Frontal cortex (tissue), 4 donors: ENCODE measurements at places on chromosomes 1 and 21.
A peak's percentile ranks its signal among the peaks of the same experiment; 100 is the strongest.

DNA sequence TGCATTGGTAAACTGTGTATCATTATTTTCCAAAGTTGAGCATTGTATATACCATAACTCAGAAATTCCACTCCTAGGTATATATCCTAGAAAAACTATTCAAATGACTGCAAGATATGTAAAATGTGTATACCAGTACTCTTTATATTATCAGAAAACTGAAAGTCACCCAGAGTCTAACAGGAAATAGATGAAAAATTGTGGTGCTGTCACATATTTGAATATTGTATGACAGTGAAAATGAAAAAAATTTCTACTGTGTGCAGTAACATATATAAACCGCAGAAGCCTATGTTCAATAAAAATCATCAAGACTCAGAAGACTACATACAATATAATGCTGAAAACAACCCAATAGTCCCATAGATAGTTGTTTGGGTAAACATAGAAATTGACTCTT lies 74.4 kb upstream of the LYPLAL1 start:
- no peak for DNase-seq

DNA sequence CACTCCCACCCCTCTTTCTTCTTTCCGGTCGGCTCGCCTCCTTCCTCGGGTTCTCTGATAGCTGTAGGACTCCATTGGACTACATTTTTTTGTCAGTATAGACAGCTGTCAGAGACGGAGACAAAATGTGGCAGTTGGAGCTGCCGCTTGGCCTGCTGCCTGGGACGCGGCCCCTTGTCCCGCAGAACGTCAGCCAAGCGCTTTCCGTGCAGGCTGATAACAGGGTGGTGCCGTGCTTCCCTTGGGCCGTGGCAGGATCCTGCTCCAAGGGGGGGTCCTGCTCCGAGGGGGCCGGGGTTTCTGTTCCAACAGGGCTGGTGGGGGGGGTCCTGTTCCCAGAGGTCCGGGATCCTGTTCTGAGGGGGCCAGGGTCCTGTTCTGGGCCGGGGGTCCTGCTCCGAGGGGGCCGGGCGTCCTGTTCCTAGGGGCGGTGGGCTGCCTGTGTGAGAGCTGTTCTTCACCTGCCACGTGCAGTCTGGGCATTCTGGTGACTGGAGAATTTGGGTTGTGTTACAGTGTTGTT lies 4.9 kb downstream of the SKI start:
- DNase-seq, result no peak

DNA sequence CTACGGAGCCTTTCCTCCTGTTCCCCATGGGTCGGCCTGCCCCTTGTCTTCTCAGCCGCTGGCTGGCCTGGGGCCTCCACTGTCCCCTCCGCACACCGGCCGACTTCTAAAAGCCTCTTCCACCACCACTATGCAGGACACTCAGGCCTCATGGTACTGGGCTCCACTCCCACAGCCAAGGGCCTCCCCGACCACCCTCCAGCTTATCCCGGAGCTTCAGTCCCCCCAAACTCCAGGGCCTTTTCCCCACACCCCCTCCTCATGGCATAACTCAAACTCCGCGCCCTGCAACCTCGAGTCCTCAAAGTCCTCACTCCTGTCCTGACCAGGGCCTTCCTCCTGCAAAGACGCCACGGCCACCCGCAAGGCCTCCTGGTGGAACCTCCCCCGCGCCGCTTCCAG lies 2.0 kb downstream of the LRRC41 start:
- DNase-seq, result no peak

GRCh38 chr1:183882335-183883167 lies 77.6 kb downstream of the RGL1 start:
- DNase-seq, result no peak

DNA sequence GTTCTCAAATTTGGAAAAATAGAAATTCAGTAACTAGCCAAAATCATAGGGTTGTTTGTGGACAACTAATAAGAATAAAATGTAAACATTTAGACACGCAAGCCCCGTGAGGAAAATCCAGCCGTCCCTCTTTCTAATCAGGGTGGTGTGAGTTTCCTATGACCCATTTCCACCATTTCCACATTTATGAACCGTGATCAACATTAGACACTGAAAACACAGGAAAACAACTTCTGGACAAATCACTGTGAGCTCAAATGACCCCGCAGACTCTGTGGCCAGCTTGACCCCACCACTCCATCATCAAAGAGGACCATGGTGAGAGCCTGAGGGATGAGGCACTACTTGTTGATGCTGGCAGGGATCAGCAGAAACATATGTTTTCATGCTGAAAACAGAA lies 101.0 kb downstream of the SIM2 start:
- no peak for DNase-seq

- no peak for DNase-seq
Measured at GRCh38 chr1:243471026-243471685, 215.3 kb downstream of the SDCCAG8 start.

- no peak for DNase-seq
Measured at GRCh38 chr21:38533887-38534286, 35.6 kb upstream of the ERG start.

GRCh38 chr1:53073868-53074311 lies 11.9 kb downstream of the PODN start:
- no peak for DNase-seq

GRCh38 chr21:15130751-15131150 lies 66.0 kb upstream of the NRIP1 start:
- no peak for DNase-seq

- peak; percentile 99 for DNase-seq
Measured at GRCh38 chr1:28235755-28236655, at the start of gene ATP5IF1. Gene ATP5IF1 (plus strand): TSS chr1:28236124. CDS start chr1:28236184, 60 bp downstream.
